ENCODE measurements at places on chromosomes 4 and X.

DNA sequence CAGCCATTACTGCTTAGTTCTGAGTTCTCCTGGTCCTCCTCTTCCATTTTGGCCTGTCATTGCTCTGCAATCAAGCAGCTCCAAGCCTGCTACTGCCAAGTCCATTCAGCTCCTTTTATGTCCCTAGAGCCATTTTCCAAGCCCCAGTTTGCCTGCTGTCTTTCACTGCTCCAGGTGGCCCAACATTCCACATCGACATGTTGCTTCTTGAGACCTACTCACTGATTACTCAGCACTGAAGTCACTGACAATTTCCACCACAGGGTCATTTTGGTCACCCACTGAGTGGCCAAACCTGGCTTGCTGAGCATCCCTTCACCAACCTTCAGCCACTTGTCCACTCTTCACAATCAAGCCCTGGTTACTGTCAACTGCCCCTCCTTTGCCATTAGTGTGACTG lies 27.2 kb downstream of the LRIT3 start:
- DNase-seq = no peak

- no peak for DNase-seq
Observed at GRCh38 chr4:98193459-98194105, 50.3 kb upstream of the STPG2 start.

DNA sequence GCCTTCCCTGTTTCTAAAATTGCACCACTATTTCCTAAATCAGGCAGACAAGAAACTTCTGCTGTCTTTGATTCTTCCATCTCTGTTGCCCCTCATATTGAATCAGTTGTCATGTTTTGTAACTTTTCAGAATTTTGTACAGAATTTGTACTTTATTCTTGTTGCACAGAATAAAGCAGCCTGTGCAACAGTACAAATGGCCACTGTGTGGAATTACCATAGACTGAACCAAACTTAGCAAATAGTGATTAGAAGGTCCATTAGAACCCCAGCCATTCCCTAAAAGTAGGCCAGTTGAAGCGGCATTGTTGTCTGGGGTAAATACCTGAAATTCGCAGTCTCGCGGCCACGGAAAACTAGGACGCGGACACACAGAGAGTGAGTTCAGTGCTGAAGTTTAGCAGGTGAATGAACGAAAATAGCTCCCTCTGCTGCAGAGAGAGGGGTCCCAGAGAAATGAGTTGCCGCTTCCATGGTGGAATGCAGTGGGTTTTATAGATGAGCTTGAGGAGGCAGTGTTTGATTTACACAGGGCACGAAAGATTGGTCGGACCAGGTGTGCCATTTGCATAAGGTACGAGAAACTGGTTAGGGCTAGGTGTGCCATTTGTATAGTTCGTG lies 71.8 kb downstream of the C4orf33 start:
- no peak for DNase-seq

GRCh38 chr4:84994280-84994679 lies 27.8 kb upstream of the WDFY3 start:
- DNase-seq = no peak

DNA sequence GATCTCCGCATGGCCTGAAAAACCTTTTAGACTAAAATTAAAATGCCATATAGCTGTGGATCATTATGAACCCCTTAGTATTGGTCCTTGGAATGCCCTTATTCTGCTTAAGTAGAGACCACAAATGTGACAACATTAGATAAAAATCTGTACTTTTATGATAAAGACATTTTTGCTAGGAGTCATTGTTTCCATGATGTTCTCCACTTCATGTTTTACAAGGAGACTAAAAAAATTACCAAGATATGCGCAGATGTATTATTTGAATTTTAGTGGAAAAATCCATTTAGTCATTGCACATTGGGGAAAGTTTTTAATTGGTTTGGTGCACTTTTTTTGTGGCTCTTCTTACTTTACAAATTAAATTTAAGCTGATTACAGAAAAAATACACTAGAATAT lies 85.1 kb upstream of the HPRT1 start:
- no peak for DNase-seq

GRCh38 chrX:71578253-71579135 lies at the start of gene GCNA:
Gene GCNA, plus strand, starts transcription at chrX:71578437. Its CDS starts 2,385 bp downstream, at chrX:71580822.
- no peak for DNase-seq

DNA sequence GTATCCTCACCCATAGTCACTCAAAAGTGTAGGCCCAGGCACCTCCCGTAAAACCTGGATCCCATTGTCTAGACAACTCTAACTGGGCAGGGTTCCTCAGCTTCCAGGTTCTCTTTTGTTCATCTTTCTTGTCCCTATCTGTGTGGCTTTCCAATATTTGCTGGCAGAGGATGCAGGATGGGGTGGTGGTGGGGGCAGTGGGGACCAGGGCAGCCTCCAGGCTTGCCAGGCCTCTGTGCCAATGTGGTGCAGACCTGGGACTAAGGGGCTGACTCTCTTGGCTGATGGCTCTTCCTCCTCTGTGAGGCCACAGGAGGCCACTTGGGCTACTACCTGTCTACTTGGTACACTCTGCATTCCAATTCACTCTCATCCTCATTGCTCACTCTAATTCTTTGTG lies 76.4 kb downstream of the NBDY start:
- DNase-seq = peak; percentile 32

- DNase-seq = no peak
Observed at GRCh38 chrX:35625714-35626113, 172.4 kb upstream of the MAGEB16 start.

DNA sequence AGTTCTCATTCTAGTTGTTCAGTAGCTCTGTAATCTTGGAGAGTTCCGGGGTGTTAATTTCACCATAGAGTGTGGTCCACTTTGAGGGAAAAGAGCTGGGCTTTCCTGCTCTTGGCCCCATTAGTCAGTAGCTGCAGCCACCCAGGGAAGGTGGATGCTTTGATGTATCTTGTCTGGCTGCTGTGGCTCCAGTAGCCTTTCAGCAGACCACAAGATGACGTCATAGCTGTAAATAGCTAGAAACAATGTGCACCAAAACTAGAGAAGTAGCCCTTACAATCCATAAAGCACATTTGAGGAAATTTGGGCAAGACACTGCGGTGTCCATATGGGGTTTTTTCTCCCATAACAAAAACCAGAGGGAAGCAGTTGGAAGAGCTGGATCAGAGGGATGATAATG lies 32.9 kb upstream of the PRPS2 start:
- DNase-seq = no peak

DNA sequence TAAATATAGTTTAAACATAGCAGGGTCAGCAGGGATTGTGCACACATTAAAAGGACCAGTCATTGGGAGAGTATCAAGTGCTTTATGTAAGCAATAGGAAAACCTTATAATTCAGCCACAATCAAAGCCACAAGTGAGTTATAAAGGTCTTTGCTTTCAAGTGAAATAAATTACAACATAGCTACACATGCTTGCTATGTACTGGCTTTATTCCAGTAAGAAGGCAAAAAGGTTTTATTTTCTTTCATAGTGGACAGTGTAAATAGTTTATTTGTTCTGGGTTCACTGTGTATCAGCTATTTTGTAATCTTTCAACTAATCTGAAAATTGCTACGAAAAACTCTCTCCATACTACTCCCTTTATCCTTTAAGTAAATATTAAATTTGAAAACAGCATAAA lies 691.4 kb downstream of the PCDH7 start:
- no peak for DNase-seq

- DNase-seq = no peak
Observed at GRCh38 chrX:133561251-133561650, 146.0 kb upstream of the GPC4 start.

DNA sequence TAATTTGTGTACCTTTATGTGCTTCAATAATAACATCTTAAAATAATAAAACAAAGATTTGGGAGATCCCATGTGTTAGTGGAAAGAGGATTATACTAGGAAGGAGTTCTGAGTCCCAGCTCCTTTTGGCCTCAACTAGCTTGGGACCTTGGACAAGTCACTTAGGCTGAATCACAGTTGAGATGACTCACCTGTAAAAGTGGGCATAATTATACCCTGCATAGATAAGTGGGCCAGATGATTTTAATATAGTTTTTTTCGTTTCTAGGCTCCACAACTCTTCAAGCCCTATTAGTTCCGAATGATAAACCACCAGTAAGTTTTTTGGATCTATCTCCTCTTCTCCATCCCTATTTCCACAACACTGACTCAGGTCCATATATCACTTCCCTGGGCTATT lies 131.8 kb downstream of the ENOX2 start:
- DNase-seq = no peak

- DNase-seq = no peak
Observed at GRCh38 chr4:43423276-43423675, 530.8 kb downstream of the GRXCR1 start.

- no peak for DNase-seq
Observed at GRCh38 chrX:136395271-136395670, 92.5 kb upstream of the BRS3 start.

- DNase-seq = no peak
Observed at GRCh38 chr4:25977397-25978170, 63.6 kb downstream of the SMIM20 start.

- DNase-seq = no peak
Observed at GRCh38 chr4:110959041-110959643, 336.3 kb upstream of the PITX2 start.

DNA sequence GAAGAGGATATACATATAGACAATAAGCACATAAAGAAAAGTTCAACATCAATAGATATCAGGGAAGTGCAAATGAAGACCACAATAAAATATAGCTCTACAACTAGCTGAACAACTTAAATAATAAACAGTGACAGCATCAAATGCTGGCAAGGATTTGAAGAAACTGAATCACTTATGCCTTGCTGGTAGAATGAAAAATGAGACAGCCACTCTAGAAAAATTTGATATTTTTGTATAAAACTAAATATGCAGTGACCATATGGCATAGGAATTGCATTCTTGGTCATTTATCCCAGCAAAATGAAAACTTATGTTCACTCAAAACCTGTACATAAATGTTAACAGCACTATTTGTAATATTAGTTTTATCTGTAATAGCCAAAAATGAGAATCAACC lies 1102.0 kb downstream of the C4orf33 start:
- no peak for DNase-seq

DNA sequence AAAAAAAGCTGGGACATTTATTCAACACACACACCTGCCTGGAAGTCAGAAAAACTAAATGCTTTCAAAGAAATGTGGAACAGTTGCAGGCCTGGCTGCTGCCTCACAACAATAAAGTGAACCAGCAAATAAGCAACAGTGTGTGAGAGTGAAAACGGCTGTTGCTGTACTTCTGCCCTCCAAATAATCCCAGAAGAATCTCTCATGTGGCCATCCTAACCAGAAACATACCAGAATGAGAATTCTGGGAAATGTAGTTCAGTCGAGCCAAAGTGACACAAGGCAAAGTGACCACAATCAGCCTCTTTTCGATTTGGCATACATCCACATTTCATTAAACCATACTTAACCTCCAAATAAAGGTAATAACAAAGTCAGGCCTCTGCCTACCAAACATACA lies 204.5 kb downstream of the SLC7A11 start:
- no peak for DNase-seq

DNA sequence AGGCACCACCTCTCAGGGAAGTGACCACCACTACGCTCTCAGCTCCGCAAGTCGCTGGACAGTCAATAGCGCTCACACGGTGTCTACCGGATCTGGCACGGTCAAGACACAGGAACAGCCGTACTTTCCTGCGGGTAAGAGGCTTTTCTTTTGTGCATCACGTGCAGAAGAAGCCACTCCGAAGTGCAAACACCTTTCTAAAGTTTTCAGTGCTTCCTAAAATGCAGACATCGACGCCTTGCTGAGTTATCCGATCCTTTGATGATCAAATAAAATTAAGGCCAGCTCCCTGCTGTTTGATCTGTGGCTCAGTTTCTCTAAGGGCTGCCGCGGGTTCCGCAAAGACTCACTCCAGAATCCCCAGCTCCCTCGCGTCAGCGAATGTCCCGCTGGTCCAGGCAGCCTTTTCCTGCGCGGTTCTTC lies 71.8 kb downstream of the FBXO8 start:
- DNase-seq = no peak

DNA sequence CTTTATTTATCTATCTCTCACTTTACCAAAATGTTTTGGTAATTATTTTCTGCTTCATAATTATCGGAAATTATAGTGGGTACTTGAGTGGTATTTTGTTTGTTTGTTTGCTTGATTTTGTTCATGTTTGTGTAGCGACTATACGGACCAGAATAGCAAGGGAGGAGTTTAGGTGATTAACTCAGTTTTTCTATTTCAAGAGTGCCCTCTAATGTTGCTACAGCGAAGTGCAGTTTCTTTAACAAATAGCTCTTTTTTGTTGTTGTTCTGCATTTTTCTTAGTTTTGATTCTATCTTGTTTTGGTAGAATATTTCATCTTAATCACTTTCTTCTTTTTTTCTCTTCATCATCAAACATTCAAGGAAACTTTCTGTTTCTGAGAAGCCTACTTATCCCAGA lies 40.8 kb upstream of the QRFPR start:
- no peak for DNase-seq

DNA sequence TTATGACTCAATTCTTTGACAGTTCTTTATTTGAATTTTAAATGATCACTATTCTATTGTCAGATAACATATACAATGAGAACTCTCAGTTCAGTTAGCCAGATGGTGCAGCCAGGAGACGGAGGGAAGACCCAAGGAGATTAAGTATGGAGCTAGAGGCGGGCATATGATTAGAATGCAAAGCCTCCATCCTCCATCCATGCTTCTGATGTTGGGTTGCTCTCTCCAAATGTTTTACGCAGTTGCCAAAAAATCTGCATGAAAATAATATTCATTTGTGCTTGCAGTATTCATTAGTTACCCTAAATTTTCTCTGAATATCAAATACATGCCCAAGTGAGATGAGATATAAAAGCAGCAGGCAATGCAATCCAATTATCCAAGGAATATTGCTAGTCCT lies 874.8 kb downstream of the C4orf33 start:
- DNase-seq = no peak

GRCh38 chrX:15204130-15204751 lies 65.6 kb downstream of the ASB9 start:
- DNase-seq = no peak
